ENCODE measurements at places on chromosomes 12 and 14. TPM values are rescaled to one million over a fixed set of nuclear protein-coding genes. Genes with fewer than 3 reads are reported as not detected.

DNA sequence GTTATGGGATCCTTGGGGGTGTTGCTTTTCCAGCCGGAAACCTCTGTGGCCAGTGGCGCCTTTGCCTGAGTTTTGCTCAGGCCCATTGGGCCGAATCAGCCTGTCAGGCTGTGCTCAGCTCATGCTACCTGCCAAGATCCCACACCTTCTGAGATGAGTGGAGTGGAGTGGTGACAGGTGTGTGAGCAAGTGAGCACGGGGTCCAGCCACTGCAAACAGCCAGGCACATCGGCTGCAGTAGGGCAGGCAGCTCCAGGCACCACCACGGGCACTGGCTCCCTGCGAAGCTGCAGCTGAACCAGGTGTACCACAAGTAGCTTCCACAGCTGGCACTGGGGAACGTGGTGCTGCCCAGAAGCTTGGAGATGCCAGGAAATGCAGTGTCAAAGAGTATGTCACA is 21.1 kb upstream of the WDR89 start:
- no peaks in the 10 kb centered on the region for H3K27me3 ChIP-seq
- no peaks in the 10 kb centered on the region for H3K4me1 ChIP-seq
- DNase-seq = no peak
- no peak overlapping the region for H3K27ac ChIP-seq

GRCh38 chr12:27133022-27133590 is 50.7 kb upstream of the C12orf71 start:
- H3K27me3 ChIP-seq = no peaks in the 10 kb centered on the region
- H3K4me3 ChIP-seq = no peak overlapping the region
- H3K4me1 ChIP-seq = no peaks in the 10 kb centered on the region
- DNase-seq = no peak

CLEC4E gene
- not detected for total RNA-seq

DNA sequence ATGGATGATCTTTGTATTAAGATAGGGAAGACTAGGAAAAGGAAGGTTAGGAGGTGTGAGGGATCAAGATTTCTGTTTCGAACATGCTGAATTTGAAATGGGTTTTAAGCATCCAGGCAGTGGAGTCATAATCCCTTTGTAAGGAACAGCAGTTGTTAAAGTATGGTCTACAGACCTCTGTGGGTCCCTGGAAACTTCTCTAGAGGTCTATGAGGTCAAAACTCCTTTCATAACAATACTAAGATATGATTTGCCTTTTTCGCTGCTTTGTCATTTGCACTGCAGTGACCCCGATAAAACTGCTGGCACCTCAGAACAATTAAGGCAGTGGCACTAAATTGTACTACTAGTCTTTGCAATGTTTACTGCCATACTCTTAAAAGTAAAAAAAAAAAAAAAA is 1.5 kb downstream of the RAD51AP1 start:
- peaks cover 4% of the 10 kb centered on the region for H3K4me1 ChIP-seq
- no peak for DNase-seq
